ENCODE measurements at places on chromosomes 3 and 15.

GRCh38 chr3:14872706-14873105 lies 53.9 kb downstream of the FGD5 start:
- no peak for DNase-seq

DNA sequence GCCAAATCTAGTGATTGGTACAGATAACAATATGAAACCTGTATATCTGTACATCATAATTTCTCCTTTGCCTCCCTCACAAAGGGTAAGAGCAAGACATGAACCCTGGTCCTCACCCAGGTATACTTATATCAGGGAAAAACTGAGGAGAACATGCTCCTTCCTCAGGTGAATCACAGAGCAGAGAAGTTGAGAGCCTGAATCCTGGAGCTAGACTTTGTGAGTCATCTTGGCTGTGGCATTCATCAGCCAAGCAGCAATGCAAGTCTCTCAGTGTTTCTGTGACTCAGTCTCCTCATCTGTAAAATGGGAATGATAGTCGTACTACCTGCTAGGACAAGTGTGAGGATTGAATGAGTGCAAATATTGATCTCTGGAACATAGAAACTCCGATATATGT lies 165.7 kb upstream of the ADAMTS9 start:
- no peak for DNase-seq

GRCh38 chr3:4030624-4031023 lies 231.4 kb downstream of the LRRN1 start:
- no peak for DNase-seq

DNA sequence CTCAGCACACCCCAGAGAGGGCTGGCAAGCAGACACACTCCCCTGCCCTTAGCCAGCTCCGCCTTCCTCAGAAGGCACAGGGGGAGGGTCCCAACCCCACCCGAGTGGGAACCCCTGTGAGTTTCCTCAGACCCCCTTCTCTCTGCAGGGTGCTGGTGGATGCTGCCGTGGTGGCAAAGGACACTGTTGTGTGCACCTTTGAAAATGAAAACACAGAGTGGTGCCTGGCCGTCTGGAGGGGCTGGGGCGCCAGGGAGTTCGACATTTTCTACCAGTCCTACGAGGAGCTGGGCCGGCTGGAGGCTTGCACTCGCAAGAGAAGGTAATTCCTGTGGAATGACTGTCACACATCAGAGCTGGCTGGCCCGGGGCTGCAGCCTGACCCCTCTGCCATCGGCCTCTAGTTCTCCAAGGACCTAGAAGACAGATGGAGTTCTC lies 149.4 kb downstream of the LRRK1 start:
- no peak for DNase-seq

- no peak for DNase-seq
Observed at GRCh38 chr3:47079432-47079831, 84.5 kb downstream of the SETD2 start.

- DNase-seq = no peak
Observed at GRCh38 chr3:131775650-131776049, 259.2 kb downstream of the CPNE4 start.

DNA sequence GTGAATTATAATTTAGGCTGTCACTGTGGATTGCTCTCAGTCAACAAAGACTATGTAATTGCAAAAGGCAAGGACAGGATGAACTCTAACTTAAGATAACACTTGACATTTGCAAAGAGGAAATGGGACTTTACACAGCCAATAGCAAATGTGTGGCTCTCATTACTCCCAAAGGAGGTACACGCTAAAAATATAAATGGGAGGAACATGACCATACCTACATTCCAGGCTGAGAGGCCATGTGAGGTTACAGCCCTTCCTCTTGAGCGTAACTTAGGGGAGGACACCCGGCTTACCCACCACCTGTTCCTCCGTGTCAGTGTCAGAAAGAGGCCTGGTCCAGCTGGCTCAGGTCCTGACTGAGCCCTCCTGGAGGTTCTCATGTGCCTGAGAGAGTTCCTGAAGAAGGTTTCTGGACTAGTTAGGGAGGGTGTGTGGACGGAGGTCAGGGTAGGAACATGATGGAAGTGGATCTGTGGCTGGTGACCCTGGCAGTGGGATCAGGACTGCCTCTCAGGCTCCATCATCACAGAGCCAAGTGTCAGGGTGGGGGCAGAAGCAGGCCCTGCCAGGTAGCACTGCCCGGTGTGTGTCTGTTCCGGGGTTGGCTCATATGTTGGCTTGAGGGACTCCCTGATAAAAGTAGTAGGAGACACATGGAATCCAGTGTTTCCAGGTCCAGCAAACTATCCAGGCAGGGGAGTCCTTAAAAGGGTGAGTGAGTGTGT lies 7.9 kb downstream of the POPDC2 start:
- no peak for DNase-seq

- DNase-seq = no peak
Observed at GRCh38 chr15:70222606-70223005, 124.9 kb upstream of the TLE3 start.

DNA sequence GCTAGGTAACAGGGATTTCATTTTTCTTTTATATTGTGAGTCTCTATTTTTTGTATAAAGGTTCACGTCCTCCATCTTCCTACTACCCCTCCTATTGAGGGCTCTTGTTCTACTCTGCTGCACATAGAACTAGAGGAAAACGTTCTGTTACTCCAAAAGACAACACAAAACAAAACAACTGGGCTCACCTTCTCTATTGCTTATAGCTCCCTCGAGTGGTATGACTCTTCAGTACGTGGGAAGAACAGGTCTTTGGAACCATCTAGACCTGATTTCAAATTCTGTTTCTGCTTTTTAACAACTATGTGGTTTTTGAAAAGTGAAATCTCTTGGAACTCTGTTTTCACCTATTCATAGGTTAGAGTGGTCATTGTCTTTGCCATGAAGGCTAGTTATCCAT lies 515.3 kb downstream of the SOX2 start:
- DNase-seq = no peak

DNA sequence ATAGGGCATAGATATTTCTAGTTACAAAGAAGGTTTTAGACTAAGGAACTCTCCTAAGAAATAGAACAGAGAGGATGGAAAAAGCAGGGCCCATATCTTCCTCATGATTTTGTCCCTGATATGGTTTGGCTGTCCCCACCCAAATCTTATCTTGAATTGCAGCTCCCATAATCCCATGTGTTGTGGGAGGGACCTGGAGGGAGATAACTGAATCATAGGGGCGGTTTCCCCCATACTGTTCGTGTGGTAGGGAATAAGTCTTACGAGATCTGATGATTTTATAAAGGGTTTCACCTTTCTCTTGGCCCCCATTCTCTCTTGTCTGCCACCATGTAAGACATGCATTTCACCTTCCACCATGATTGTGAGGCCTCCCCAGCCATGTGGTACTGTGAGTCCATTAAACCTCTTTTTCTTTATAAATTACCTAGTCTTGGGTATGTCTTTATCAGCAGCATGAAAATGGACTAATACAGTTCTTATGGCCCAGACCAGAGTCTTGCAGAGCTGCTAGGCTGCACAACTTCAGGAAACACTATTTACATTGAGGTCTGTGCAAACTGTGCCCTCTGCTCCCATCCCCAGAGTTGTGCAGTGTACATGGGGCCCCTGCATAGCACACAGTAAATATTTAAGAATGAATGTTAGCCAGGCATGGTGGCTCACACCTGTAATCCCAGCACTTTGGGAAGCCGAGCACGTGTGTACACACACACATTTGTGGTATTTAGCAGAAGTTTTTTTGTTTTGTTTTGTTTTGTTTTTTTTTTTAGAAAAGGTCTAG lies 20.3 kb upstream of the CA12 start:
- no peak for DNase-seq

DNA sequence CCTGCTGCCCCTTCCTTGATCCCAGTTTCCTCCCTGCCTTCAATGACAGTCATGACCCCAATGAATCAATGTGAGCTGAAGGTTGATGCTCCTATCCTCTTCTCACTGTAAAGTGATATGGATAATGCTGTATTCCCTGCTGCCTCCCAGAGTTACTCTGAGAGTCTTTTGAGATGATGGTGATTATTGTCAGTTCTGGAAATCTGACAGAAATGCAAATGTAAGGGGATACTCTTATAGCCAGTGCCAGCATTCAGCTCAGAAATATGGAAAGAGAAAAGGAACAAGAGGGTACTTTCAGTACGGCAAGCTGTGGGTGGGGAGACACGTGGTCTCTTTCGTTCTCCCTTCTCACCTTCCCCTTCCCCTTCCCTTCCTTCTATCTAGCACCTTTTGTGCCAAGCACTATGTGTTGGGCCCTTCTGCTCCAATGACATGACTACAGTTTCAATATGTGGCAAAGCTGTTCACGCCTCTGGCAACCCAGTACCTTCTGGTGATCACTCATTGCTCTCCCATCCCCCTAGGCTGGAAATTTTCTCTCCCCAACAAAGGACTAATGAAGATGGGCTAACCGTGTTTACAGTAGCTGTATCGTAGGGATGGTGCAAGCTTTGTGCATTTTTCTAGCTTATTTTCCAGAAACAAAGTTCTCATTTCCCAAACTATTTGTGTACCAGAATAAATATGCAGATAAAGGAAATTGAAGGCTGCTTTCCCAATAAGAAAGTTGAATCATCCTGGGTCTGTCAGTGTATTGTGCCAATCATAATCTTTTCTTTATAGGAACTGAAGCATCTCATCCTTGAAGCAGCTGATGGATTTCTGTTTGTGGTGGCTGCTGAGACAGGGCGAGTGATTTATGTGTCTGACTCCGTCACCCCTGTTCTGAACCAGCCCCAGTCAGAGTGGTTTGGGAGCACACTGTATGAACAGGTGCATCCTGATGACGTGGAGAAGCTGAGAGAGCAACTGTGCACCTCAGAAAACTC lies 70.3 kb downstream of the ARNT2 start:
- DNase-seq = no peak

- no peak for DNase-seq
Observed at GRCh38 chr3:146375219-146375618, 94.1 kb downstream of the PLSCR2 start.

GRCh38 chr3:139355476-139355875 lies 11.7 kb downstream of the MRPS22 start:
- DNase-seq = no peak

DNA sequence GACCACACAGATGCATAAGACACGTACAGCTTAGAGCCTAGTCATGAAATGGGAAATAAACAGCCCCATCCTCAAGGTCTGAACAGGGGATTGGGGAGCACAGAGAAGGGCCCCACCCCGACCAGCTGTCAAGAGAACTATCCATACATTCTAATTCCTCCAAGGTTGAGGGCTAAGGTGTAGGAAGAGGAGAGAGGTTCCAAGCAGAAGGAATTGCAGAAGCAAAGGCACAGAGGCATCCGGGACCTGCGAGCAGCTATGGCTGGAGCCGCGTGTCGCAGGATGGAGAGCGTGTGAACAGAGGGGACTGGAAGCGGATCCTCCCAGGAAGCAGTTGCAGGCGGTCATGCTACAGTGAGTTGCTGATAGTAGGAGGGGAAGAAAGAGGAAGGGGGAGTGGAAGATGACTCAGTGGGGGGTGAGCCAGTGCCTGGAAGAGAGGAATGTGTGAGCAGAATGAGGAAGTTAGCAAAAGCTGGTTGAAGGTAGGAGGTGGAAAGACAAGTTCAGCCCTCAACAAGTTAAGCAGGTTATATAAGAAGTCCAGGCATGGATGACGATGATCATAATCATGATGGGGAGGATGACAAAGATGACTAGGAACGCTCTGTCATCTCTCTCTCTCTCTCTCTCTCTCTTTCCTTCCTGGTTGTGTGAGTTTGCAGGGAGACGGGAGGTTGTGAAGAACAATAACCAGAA lies 89.7 kb downstream of the LIPC start:
- DNase-seq = peak; percentile 85

GRCh38 chr3:43213631-43214030 lies 72.7 kb upstream of the SNRK start:
- peak; percentile 17 for DNase-seq

DNA sequence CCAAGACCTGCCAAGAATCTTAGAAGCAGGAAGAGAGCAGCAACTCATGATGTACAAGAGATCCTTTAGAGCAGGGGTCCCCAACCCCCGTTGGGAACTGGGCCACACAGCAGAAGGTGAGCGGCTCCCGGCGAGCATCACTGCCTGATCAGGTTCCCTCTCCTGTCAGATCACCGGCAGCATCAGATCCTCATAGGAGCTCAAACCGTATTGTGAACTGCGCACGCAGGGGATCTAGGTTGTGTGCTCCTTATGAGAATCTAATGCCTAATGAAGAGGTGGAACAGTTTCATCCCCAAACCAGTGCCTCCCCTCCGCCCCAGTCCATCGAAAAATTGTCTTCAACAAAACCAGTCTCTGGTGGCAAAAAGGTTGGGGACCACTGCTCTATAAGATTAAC lies 13.8 kb downstream of the SLC41A3 start:
- DNase-seq = no peak

- no peak for DNase-seq
Observed at GRCh38 chr15:85401108-85401774, 20.8 kb downstream of the AKAP13 start.

DNA sequence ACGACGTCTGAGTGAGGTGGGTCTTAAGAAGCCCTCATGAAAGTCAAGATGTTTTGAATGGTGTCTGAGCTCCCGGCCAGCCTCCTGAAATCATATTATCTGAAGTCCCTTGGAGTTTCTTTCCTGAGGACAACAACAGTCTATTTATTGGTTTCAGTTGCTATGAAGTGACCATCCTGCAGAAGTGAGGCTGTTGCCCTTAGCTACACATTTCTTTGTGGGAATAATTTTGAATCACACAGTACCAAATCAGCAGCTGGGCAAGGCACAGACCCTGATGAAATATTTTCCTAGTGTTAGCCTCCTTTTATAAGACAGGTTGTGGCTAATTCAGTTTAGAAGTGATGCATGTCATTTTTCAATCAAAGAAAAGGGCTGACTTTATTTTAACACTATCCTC lies 220.7 kb upstream of the AZI2 start:
- no peak for DNase-seq

GRCh38 chr3:122727766-122728165 lies 47.1 kb downstream of the PARP14 start:
- no peak for DNase-seq

DNA sequence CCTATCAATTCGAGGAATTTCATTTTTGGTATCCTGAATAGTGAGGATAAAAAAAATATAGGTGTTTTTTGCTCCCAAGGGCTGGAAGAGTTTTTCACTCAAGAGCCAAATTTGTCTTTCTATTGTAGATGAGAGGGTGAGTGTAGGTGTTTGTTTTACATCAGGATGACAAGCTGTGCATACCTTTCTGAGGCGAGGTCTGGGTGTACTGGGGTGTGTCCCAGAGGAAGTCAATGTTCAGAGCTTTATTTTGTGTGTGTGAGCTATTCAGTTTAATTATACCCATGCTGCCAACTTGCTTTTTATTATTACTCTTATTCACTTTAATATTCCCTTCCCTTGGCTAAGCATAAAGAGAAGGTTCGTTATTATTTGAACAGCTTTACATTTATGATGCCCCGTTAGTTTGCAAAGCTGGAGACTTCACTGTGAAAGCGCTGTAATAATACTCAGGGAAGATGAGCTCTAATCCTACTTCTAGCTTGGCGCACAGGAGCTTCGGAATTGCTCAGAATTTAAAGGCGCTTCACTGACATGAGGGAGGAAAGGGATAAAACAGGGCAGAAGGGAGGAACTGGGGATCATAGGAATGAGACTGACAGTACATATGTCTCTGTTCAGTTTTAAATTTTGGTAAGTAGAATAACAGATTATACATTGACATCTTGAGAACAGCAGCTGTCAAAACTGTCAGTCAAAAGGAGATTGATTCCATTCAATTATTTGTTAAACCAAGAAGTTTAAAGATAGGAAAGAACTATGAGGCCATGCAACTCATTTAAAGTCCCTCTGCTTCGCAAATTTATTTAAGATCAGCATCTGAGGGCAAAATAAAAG lies 117.7 kb upstream of the TP63 start:
- no peak for DNase-seq

GRCh38 chr3:4432259-4432658 lies 34.8 kb downstream of the SUMF1 start:
- no peak for DNase-seq
